ENCODE measurements at places on chromosomes 2 and 18.

DNA sequence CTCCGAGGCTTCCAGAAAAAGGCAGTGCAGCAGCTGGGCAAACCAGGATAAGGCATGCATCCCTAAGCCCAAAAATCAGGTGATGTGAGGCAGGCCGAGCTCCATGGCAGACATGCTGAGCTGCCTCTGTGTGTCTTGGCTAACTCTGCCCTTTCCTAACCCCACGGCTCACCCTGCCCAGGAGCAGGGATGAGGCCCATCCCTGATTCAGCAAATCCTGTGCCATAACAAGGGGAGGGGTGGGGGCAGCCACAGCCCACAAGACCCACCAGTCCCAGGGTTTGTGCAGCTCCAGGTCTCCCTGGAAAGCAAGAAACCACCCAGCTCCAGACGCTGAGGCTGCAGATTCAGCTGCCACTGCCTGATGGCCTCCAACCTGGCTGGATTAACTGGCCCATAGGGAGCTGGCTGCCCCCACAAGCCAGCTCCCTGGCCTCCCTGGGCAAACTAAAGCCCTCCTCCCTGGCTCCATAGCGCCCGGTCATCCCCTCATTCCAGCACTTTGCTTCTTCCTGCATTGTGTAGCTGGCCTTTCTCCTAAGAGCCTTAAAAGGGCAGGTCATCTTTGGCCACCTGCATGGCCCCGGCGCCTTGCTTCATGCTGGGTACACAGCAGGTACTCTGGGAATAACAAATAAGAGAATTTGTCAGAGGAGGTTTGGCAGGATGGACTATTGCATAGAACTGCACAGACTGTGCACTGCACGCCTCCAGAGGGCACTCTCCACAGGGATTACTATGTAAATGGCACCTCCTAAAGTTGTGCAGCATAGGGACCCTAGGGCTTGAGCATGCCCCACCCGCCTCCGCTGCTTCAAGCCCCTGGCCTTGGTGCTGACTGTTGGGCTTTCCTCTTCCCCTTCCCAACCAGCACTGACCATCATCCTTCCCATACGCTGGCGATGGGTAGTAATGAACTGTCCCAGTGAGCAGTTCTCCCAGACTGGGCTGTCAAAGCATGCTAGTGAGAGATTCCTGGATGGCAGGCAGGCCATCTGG, 10.7 kb downstream of the STEAP3 start:
- DNase-seq: no peak

DNA sequence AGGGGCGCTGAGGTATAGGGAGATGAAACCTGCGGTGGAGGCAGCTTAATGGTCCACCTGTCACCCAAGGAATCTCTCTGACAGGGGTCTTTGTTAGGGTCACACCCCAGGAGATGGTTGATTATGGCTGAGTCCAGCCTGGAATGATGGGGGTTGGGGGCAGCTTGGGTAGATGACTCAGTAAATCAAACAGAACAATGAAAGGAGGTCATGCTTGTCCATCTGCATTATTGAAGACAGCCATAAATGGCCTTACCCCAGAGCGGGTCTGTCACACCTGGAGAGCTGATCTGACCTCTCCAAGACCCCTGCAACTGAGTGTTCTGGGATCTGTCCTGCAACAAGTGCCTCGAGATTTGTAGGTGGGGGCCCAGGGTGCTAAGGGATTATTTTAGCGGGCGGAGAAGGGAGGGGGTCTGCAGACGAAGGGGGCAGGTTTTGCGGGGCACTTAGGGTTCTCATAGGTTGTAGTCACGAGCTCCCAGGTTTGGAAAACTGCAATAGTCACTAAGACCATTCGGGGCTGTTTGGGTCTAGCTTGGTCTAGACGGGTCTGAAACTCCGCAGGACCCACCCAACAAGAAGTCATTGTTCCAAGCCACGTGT, 771 bp upstream of the IGFBP2 start:
- DNase-seq: no peak

DNA sequence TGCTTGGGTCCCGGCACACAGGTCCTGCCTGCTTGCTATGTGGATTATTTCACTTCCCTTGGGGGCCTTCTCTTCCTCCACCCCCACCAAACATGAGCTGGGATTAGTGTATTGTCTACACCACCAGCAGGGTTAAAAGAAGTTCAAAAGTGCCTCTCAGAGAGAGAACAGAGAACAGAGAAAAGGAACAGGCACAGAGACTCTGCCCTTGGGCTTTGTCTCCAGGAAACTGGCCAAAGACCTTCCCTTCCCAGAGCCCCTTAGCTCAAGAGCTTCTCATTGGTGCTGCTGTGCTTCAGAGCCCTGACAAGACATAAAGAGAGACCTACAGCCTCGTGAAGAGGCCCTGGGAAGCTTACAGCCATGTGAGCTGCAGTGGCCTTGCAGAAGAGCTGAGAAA, 7.1 kb upstream of the FIGLA start:
- DNase-seq: no peak

DNA sequence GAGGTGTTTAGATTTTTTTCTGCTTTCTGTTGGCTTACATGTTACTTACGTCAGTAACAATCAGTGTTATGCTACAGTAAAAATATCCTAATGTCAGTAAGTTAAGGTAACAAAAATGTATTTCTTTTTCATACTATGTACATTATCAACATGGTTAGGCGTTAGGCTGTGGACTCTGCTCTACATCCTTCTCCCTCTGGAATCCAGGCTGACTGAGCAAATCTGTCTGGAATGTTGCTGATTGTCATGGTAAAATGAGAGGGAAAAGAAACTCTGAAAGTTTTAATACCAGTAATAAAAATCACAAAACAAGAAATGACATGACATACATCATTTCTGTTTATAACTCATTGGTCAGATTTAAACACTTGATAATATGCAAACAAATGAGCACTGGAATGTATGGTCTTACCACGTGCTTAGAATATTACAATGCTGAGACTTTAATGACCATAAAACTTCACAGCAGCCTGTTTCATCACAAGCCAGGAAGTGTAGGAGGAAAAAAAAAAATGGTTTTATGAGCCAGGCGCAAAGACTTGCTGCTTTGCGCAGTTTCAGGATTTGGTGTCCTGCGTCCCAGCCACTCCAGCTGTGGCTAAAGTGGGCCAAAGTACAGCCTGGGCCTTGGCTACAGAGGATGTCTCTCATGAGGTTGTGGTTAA, 252.4 kb downstream of the FSIP2 start:
- no peak for DNase-seq

GRCh38 chr2:110960954-110961353, 159.8 kb upstream of the BCL2L11 start:
- no peak for DNase-seq

- no peak for DNase-seq
Measured at GRCh38 chr2:20176760-20177159, 48.2 kb downstream of the SDC1 start.

DNA sequence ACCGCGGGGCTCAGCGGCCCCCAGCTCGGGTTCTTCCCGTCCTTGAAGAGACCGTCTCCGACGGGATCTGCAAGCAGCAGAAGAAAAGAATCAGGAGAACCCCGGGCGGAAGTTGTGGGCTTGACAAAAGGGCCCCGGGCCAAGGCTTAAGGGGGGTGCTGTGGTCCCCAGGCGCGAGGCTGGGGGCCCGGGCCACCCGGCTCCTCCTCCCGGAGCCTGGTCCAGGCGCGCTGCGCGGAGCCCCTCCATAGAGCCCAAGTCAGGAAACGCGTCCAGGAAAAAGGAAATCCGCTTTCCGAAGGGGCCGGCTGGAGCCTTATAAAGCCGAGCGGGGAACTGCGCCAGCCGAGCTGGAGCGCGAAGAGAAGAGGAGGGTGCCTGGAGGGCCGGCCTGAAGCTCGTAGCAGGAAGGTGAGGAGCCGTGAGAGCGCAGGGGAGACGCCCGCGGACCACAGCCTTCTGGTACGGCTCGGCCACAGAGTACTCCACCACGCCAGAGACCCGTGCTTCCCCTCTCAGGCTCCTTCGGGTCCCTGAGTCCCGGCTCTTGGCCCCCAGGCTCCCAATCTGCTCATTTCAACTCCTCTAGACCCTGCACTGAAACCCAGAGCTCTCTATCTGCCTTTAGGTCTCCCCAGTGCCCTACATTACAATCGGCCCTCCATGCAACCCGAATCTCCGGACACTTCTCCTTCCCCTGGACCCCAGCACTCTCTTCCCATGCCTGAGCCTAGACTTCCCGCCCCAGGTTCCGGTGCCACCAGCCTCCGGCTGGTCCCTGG, 554 bp downstream of the FEV start:
- DNase-seq: no peak

- no peak for DNase-seq
Measured at GRCh38 chr2:127528487-127528886, 2.2 kb upstream of the IWS1 start.

DNA sequence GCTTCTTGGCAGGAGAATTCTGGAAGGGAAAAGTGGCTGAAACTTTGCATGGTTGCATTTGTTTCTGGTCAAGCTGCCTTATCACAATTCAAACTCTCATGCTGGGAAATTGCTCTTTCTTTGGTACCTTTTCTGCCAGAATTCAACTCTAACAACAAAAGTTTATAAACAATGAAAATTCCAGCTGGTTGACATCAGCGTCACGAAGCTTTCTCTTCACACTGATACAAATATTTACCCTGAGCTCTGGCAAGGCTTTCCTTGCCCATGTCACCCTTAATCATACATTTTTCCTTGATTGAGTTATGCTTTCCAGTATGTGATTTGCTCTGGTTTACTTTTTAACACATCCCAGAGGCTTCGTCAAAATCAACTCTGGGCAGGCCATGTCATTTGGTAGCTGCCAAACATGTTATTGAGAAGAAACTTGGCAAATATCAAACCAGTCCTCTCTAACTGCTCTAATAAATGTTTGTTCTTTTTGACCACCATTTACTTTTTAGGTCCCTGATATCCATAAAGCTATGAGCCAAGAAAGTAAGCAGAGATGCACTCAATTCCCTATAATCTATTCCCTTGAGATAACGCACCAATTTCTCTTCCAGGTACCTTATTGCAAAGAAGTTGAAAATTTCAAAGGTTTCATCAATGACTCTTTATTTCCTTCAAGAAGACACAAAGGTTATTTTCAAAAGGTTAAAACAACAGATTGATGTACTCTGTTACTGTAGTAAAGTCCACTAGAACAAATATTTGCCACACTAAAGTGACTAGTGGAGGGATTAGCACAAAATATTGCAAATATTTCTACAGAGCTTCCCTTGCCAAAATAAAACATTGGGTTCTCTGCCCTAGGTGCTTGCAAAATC, 1241.1 kb upstream of the ZEB2 start:
- no peak for DNase-seq

DNA sequence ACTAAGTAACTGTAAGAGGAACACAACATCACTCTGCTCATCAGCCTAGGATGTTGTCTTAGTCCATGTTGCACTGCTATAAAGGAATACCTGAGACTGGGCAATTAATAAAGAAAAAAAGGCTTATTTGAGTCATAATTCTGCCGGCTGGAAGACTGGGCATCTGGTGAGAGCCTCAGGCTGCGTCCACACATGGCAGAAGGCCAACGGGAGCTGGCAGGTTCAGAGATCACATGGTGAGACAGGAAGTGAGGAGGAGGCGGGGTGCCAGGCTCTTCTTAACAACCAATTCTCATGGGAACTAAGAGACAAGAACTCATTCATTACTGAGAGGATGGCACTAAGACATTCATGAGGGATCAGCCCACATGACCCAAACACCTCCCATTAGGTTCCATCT, 46.8 kb downstream of the EPG5 start:
- DNase-seq: no peak

GRCh38 chr18:7635948-7636347, 68.8 kb downstream of the PTPRM start:
- no peak for DNase-seq

- DNase-seq: no peak
Measured at GRCh38 chr18:63238693-63239075, 80.9 kb downstream of the BCL2 start.

DNA sequence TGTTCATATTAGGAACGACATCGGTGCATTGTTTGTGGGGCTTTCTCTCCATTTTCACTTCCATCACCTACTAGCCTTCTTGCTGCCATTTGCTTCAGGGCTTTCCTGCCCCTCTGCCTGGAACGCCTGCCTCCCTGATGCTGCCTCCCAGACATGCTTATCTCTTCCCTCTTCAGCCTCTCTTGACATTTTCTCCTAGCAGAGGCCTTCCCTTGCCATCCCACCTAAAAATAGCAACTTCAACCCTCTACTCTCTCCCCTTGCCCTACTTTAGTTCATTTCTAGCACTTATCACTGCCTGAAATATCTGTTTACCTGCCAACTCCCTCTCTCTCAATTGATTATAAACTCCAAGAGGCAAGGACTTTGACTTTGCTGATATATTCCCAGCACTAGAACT, 210.3 kb downstream of the SP3 start:
- DNase-seq: no peak

- DNase-seq: no peak
Measured at GRCh38 chr2:28674062-28674712, 77.4 kb upstream of the PPP1CB start.

GRCh38 chr2:196589419-196589818, 50.1 kb upstream of the CCDC150 start:
- no peak for DNase-seq

GRCh38 chr18:52519021-52519420, 179.0 kb downstream of the DCC start:
- no peak for DNase-seq

DNA sequence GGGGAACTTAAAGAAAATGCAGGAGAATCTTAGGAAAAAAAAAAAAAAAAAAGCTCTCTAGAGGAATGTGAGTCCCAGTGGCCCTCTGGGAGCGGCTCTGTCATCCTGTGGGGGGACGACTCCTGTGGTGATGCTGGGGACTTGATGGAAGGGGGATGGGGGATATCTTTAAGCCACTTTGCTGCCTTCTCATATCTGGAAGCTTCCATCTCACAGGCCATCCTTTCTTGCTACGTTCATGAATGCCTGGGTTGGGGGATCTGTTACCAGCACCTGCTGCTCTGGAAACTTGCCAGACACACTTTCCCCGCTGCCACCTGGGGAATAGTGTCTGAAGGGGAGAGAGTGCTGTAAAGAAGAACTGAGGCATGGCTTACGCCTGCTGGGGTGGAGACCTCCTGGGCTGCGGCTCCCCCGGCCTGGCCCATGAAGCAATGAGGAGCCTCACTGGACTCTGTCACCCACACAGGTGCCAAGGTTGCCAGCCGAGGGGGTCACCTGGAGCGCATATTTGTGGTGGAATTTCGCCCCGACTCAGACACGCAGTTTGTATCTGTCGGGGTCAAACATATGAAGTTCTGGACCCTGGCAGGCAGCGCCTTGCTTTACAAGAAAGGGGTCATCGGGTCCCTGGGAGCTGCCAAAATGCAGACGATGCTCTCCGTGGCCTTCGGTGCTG, 92.8 kb downstream of the RTN4 start:
- DNase-seq: no peak

- DNase-seq: no peak
Measured at GRCh38 chr2:135208016-135208415, 155.9 kb downstream of the RAB3GAP1 start.
